T-helper 2 cell treated with Interferon-gamma antibody and Interleukin-4, amounts not matched to agents 5 μg/mL and 100 μg/mL, for 36 hours (primary cell): ENCODE measurements at places on chromosomes 12 and 14.

- H3K36me3 ChIP-seq = no peaks in the 10 kb centered on the region
- no peak overlapping the region for H3K27ac ChIP-seq
- no peak for DNase-seq
- no peak overlapping the region for H3K4me3 ChIP-seq
- no peaks in the 10 kb centered on the region for H3K4me1 ChIP-seq
Measured at GRCh38 chr12:80848858-80849257, 88.9 kb downstream of the LIN7A start.

- no peak overlapping the region for H3K4me3 ChIP-seq
- H3K4me1 ChIP-seq = peaks cover 3% of the 10 kb centered on the region
- peaks cover 5% of the 10 kb centered on the region for H3K36me3 ChIP-seq
- no peak for DNase-seq
- H3K27me3 ChIP-seq = no peaks in the 10 kb centered on the region
- H3K27ac ChIP-seq = no peak overlapping the region
Measured at GRCh38 chr14:63656194-63656593, 14.5 kb upstream of the WDR89 start.

DNA sequence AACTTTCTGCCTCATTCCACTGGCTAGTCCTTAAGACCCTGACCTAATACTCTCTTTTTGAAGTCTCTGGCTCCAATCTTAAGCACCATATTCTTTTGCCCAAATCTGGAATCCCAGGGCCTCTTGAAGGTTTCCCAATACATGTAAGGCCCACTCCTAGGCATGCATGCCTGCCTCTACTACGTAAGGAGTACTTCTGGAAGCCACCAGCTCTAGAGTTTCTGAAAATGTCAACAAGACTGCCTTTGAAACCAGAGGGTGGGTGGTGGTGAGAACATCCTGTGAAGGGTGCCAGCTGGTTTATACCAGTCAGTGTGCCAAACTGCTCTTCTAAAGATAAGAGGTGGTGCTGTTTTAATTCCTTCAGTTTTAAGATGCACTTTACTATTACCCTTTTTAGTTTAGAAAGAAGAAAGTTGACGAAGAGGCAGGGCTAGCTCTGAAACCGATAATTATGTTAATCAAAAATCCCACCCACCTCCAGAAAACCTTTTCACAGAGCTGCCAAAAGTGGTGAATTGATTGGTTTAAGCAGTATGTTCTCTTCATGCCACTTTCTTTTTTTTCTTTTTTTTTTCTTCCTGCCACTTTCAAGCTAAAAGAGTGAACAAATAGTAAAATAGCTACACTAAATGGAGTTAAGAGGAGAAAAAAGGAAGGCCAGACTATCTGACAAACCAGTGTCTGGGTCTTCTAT is 8.7 kb upstream of the WDR89 start:
- peak overlapping the region; percentile 55 for H3K4me3 ChIP-seq
- peak overlapping the region; percentile 91 for H3K27ac ChIP-seq
- DNase-seq = peak; percentile 46

GRCh38 chr12:40002178-40003169 is 103.4 kb downstream of the SLC2A13 start:
- no peak overlapping the region for H3K27ac ChIP-seq
- H3K4me1 ChIP-seq = no peaks in the 10 kb centered on the region
- peaks cover 2% of the 10 kb centered on the region for H3K36me3 ChIP-seq
- H3K4me3 ChIP-seq = no peak overlapping the region

DNA sequence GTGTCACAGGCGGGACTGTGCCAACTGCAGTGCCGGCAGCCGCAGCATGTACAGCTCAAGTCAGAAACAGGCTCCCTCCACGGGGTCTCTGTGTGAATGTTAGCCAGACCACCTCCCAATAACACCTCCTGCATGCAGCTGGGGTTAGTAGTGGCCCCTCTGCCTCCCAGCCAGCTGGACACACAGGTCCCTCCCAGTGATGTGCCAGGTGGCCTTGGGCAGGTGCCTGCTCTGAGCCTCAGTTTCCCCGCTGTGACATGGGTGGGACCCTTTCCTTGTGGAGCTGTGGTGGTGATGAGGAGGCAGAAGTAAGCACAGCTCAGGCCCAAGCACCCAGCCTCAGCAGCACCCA is 139.9 kb downstream of the ADGRD1 start:
- H3K4me3 ChIP-seq = peak overlapping the region; percentile 75
- no peaks in the 10 kb centered on the region for H3K36me3 ChIP-seq
- peaks cover 15% of the 10 kb centered on the region for H3K4me1 ChIP-seq
- H3K27ac ChIP-seq = peak overlapping the region; percentile 77

DNA sequence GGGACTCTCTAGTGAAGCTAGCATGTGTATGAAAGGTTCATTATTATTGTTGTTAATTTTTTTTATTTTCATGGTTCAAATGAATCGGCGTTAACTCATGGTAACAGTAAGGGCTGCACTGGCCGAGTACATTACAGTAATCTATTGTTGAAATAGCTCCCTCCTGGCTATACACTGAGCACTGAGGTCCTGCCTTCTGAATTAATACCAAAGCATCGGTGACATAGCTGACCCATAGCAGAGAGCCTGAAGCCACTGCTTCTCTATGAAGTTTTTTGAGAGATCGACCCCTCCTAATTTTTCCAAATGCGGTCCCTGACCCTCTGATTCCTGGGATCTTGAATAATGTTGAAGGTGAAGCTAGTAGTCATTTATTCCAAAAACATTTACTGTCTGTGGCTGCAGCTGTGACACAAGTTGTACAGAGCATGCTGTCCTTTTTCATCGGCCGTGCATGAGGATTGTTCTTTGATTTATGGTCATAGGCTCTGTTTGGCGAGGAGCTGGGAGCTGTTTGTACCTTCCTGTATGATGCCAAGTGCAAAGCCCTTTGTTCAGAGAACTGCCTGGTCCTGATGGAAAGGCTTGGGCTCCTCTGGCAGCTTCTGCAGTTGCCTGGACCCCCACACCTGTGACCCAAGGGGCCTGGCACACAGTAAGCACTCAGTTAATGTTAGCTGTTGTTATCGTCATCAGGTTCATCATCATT is 486.5 kb downstream of the EGLN3 start:
- H3K4me3 ChIP-seq = no peak overlapping the region
- H3K27me3 ChIP-seq = no peaks in the 10 kb centered on the region
- no peak overlapping the region for H3K27ac ChIP-seq
- no peak for DNase-seq
- no peaks in the 10 kb centered on the region for H3K4me1 ChIP-seq

GRCh38 chr14:64324895-64325294 is 30.7 kb upstream of the ESR2 start:
- no peaks in the 10 kb centered on the region for H3K4me1 ChIP-seq
- H3K36me3 ChIP-seq = no peaks in the 10 kb centered on the region
- no peak for DNase-seq
- no peak overlapping the region for H3K27ac ChIP-seq
- peaks cover 34% of the 10 kb centered on the region for H3K27me3 ChIP-seq
- no peak overlapping the region for H3K4me3 ChIP-seq

DNA sequence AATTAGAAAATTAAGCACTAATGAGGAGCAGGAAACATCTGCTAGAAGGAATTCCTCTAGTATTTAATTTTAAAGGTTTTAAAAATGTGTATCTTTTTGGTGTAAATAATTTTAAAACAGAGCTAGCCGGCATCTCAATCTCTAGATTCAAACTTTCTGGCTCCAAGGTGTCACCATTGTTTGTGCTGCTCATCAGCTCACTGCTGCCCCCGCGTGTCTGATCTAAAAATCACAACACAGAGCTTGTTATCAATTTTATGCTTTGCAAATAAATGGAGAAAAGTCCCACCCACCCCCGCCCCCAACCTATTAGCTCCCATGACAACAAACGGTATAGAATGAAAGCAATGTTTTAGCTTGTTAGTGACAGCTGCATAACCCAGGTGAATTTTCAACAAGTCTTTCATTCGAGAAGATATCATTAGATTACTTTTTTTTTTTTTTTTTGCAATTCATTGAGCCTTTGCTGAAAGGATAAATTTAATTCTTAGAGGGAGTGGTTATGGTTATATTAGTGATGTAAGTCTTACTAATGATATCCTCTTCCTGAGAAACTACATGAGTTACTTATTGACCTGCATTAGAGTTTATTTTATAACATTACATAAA is 11.3 kb upstream of the ABHD12B start:
- peaks cover 14% of the 10 kb centered on the region for H3K27me3 ChIP-seq
- H3K4me1 ChIP-seq = peaks cover 13% of the 10 kb centered on the region
- DNase-seq = peak; percentile 73
- H3K4me3 ChIP-seq = peak overlapping the region; percentile 91
- H3K27ac ChIP-seq = peak overlapping the region; percentile 85
- H3K36me3 ChIP-seq = no peaks in the 10 kb centered on the region

GRCh38 chr12:54175200-54175963 is 13.4 kb downstream of the SMUG1 start:
- H3K36me3 ChIP-seq = no peaks in the 10 kb centered on the region
- DNase-seq = no peak
- H3K4me1 ChIP-seq = peaks cover 7% of the 10 kb centered on the region
- H3K27me3 ChIP-seq = no peaks in the 10 kb centered on the region
- no peak overlapping the region for H3K27ac ChIP-seq

DNA sequence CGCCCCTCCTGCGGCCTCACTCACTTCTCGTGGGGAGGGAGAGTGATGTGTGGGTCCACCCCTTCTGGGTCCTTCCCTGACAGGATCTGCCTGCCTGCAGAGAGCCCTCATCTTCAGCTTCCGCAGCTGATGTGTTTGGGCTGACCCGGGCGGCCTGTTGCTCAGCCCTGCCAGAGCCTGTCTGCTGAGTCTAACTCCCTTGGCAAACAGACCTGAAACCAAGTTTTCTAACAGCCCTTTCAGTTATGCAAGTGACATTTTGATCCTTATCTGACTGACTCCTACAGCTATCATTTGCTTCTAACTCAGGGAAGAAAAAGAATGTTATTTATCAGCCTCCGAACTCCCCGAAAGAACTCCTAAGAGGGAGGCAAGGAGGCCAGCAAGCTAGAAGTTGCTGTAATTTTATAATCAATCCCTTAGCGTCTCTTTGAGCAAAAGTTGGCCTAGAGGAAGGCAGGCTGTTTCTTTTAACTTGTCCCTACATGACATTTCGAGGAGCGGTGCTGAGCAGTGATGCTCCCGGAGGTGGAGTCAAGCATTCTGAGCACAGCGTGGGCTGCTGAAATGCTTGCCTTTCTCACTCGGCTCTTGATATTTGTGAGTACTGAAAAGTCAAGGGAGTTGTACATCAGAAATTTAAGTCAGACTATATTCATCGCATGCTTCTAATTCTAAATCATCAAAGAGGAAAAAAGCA is 31.5 kb upstream of the CACNA2D4 start:
- DNase-seq = no peak
- peak overlapping the region; percentile 0 for H3K4me3 ChIP-seq
- H3K36me3 ChIP-seq = peaks cover 47% of the 10 kb centered on the region
- H3K4me1 ChIP-seq = peaks cover 6% of the 10 kb centered on the region
- H3K27ac ChIP-seq = peak overlapping the region; percentile 37

GRCh38 chr12:5884866-5885265 is 60.2 kb downstream of the ANO2 start:
- H3K27ac ChIP-seq = no peak overlapping the region
- no peaks in the 10 kb centered on the region for H3K36me3 ChIP-seq
- no peak for DNase-seq
- no peak overlapping the region for H3K4me3 ChIP-seq
- peaks cover 3% of the 10 kb centered on the region for H3K4me1 ChIP-seq

DNA sequence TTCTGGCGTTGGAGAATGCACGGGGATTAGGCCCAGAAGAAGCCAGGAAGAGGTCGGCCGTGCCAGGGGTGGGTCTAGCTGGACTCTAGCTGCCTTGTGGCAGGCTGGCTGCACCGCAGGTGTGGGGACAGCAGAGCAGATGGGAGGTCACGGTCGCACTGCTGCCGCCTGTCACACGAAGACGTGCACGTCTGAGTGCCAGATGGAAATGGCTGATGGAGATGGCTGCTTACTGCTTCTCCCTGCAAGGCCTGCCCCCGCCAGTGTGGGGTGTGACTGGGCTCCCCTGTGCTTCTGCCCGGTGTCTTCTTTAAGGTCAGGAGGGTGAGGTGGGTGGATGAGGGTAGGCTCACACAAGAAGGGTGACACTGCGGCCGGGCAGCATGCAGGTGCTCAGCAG is 79.0 kb downstream of the MOK start:
- DNase-seq = no peak
- H3K27me3 ChIP-seq = no peaks in the 10 kb centered on the region

- H3K4me3 ChIP-seq = no peak overlapping the region
- no peak overlapping the region for H3K27ac ChIP-seq
- no peak for DNase-seq
- peaks cover 20% of the 10 kb centered on the region for H3K4me1 ChIP-seq
- H3K27me3 ChIP-seq = peaks cover 5% of the 10 kb centered on the region
- peaks cover 6% of the 10 kb centered on the region for H3K36me3 ChIP-seq
Measured at GRCh38 chr14:65184032-65184764, 81.9 kb upstream of the MAX start.

GRCh38 chr12:104748356-104748755 is 209.7 kb downstream of the SLC41A2 start:
- DNase-seq = no peak
- H3K27ac ChIP-seq = no peak overlapping the region
- peaks cover 42% of the 10 kb centered on the region for H3K4me1 ChIP-seq
- H3K27me3 ChIP-seq = no peaks in the 10 kb centered on the region
- no peak overlapping the region for H3K4me3 ChIP-seq
- H3K36me3 ChIP-seq = peaks cover 9% of the 10 kb centered on the region

DNA sequence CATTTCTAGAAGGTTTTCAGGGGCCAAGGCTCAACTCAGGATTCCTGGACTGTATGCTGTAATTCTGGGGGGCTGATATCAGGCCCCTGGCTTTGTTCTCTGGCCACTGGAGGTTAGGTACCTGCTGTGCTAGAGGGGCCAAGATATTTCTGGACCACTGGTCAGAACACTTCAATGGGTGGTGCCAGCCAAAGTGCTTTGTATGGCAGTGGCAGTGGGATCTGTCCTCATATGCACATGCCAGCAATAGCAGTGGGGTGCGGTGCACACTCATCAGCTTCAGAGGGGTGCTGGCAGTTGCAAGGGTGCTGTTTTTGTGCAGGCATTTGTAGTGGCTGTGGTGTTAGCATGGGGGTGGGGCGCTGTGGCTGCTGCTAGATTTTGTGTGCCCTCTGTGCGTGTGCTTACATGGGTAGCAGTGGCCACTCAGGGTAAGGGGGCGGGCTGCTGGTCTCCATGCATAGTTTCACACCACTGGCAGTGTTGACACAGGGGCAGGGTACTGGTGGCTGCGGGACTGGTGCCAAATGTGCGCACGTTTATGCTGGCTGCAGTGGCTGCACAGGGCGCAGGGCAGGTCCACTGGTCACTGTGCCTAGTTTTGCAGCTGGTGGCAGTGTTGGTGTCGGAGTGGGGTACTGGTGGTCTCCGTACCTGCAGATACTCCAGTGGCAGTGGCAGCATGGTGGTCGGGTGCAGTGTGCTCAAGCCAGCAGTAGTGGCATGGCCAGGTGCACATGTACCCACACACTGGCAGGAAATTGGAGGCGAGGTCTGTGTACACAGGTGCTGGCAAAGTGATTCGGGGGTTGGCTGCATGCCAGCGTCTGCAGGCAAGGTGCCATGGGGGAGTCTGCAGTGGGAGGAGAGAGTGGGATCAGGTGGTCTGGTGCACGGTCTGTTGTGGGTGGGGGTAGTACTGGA is 12.6 kb downstream of the NOPCHAP1 start:
- H3K4me3 ChIP-seq = no peak overlapping the region
- DNase-seq = no peak

GRCh38 chr14:23252420-23253333 is 14.9 kb downstream of the RNF212B start:
- peaks cover 31% of the 10 kb centered on the region for H3K27me3 ChIP-seq
- no peak for DNase-seq
- no peaks in the 10 kb centered on the region for H3K4me1 ChIP-seq
- H3K36me3 ChIP-seq = no peaks in the 10 kb centered on the region
